ENCODE measurements at places on chromosomes 13 and 19.

DNA sequence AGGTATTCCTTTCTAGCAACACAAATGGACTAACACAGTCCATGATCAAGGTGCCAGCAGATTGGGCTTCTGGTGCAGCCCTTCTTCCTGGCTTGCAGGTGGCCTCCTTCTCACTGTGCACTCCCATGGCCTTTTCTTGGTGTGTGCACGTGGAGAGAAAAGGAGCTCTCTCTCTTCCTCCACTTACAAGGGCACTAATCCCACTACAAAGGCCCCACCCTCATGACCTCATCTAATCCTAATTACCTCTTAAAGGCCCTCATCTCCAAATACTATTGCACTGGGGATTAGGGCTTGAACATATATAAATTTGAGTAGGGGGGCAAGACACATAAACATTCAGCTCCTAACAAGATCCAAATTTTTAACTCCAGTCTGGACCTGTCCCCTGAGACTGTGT lies 19.7 kb upstream of the FARP1 start:
- no peak for ATAC-seq

GRCh38 chr19:3109491-3109890 lies 15.3 kb downstream of the GNA11 start:
- no peak for ATAC-seq

DNA sequence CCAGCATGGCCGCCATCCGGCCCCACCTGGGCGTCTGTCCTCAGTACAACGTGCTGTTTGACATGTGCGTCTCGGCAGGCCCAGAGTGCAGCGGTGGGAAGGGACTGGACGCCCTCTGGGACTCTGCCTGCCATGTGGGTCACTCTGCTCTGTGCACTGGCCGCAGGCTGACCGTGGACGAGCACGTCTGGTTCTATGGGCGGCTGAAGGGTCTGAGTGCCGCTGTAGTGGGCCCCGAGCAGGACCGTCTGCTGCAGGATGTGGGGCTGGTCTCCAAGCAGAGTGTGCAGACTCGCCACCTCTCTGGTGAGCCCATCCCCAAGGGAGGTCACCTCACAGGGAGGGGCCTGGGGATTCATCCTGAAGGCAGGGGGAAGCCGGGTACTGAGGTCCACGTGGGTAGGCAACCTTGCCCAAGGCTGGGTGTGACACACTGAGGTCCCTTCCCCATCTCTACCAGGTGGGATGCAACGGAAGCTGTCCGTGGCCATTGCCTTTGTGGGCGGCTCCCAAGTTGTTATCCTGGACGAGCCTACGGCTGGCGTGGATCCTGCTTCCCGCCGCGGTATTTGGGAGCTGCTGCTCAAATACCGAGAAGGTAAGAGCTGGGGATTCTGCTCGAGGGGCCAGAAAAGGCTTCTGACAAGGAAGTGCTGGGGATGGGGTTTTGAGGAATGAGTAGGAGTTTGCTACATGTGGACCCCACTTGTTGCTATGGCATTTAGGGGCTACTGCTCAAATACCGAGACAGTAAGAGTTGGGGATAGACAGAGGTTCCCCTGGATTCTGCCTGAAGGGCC lies 11.3 kb downstream of the ABCA7 start:
- no peak for ATAC-seq

- ATAC-seq, result no peak
Measured at GRCh38 chr19:28633319-28634018, 579.5 kb downstream of the UQCRFS1 start.

GRCh38 chr13:112947796-112948195 lies 21.2 kb upstream of the MCF2L start:
- ATAC-seq, result no peak

DNA sequence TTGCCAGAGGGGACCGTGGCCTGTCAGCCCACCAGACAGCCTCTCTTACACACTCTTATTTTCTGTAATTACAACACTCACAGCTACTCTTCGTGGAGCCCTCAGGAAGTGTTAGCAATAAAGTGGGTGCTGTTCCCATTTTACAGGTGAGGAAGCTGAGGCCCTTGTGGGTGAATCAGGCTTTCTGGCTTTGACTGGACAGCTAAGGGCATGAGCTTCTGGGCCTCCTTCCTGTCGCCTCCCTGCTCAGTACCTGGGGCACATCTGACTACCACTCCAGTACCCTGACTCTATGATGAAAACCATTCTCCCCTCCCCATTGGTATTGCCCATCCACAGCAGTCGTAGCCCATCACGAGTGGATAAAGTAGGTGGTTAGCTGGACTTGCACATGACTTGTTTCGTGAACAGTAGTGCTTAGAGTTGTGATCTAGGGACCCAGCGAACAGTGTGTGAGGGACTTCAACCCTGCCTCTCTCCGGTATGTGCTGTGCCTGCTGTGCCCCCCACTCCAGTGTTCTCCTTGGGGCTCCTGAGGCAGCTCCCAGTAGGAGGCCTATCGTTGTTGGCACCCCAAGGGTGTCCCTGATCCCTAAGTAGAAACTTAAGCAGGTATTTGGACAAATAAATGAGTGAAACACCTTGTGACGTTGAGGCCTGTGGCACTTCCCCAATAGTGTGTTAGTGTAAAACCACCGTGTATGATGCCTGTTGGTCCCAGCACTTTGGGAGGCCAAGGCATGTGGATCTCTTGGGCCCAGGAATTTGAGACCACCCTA lies 38.6 kb downstream of the GATAD2A start:
- ATAC-seq, result peak; percentile 67

DNA sequence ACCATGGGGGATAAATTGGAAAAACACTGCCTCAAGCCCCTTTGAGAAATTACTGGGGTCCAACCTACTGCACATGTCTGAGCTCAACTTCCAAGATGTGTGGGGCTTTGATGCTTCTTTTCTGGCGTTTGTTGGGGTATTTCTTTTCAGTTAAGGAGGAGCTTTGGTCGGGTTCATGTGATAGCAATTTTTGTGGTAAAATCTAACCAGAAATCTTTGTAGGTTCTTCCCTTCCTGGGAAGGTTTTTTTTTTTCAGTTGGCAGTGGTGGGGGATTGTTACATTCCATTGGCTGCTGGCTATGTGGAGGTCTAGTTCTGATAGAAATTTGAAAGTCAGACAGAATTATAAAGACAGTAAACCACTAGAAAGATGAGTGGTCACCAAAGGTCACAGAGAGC lies 327.8 kb downstream of the ATP8A2 start:
- ATAC-seq, result no peak

DNA sequence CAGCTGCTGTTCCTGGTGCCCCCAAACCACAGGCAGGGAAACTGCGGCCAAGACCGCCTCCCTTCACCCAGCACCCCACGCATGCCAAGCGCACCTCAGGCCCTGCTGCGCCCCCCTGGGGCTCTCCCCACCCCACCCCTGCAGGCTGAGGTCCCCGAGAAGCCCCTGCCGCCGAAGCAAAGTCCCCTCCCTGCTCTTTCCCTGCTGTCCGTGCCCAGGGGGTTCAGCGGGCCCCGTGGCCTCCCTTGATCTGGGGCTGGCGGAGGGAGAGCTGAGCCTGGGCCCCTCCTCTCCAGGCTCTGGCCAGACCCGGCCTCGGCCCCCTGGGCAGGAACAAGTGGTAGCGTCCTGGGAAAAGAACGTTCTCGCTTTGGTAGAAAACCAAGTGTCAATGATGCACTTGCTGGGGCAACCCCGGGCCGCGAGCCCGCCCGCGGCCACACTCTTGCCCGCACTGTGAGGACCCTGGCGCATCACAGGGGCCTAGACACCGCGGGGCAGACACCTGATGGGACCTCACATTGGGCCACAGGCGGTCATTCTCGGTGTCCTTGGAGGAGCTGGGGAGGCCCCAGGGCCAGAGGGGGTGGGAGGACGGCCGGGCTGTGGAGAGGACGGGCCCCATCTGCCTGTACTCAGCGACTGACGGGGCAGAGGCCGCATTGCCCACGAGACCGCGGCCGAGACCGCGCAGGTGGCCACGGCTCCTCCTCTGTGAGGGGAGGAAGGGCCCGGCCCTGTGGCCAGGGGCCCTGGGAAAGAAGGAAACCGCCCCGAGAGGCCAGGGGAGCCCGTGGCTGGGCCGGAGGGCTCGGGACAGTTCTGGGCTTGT lies 29.0 kb downstream of the GPX4 start:
- no peak for ATAC-seq

DNA sequence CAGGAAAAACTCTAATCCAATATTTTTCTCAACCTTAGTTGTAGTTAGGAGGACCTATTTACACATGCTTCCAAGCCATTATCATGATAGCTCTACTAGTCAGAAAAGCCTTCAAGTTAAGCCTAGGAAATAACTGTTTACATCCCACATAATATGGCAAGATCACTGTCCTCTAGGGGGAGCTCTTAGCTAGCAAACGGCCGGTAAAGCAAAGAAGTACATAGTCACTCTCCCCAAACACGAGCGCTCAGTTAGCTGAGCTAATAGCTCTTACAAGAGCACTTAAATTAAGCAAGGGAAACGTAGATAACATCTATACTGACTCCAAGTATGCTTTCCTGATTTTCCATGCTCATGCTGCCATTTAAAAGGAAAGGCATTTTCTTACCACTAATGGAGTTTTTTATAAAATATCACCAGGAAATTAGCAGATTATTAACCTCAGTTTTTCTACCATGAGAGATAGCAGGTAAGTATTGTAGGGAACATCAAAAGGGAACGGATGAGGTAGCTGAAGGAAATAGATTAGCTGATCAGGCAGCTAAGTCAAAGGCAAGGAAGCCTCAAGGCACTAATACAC lies 100.6 kb upstream of the PABPC3 start:
- ATAC-seq, result peak; percentile 76

- no peak for ATAC-seq
Measured at GRCh38 chr13:95834134-95834765, 157.3 kb downstream of the DNAJC3 start.

GRCh38 chr13:91398413-91399188 lies at the start of gene GPC5:
Gene GPC5 (plus strand): TSS chr13:91398621.
- peak; percentile 99 for ATAC-seq

GRCh38 chr19:23321953-23322549 lies 71.9 kb upstream of the ZNF724 start:
- no peak for ATAC-seq

- no peak for ATAC-seq
Measured at GRCh38 chr19:11437955-11438354, 2.5 kb downstream of the PRKCSH start.

DNA sequence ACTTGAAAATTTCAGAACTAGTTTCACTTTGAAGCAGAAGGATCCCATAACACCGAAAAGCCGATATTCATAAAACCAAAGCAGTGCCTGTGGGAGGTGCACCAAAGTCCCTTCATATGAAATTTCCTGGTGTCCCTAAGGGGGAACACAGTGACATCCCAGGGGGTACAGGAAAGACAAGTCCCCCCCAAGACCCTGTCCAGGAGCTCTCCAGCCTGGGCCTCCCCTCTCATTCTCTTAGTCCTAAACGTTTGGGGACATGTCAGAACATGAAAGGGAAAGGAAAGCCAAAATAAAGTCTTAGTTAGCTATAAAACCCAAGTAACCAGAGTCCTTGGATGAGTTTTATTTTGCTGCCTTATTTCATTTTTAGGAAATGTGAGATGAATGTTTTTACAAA lies 56.6 kb downstream of the MRPL57 start:
- no peak for ATAC-seq

DNA sequence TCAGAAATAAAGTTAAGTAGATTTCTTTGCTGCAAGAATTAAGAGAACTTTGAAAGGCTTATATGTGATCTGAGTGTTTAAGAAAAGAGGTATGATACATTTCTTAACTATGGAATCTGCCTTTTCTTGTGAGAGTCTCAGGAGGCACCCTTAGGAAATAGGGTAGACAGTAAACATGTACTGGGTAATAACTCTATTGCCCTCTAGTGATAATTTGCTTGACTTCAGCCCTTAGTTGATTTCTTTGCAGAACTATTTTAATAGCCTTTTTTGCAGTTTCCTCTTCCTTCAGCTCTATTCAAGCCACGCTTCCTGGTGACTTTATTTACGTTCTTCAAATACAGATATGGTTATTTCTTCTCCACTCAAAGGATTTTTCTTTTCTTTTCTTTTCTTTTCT lies 37.0 kb upstream of the CCNA1 start:
- no peak for ATAC-seq

- ATAC-seq, result peak; percentile 68
Measured at GRCh38 chr19:913080-913748, at the start of gene R3HDM4. Gene R3HDM4 (minus strand): TSS chr19:913219. CDS start chr19:913157, 62 bp downstream.

DNA sequence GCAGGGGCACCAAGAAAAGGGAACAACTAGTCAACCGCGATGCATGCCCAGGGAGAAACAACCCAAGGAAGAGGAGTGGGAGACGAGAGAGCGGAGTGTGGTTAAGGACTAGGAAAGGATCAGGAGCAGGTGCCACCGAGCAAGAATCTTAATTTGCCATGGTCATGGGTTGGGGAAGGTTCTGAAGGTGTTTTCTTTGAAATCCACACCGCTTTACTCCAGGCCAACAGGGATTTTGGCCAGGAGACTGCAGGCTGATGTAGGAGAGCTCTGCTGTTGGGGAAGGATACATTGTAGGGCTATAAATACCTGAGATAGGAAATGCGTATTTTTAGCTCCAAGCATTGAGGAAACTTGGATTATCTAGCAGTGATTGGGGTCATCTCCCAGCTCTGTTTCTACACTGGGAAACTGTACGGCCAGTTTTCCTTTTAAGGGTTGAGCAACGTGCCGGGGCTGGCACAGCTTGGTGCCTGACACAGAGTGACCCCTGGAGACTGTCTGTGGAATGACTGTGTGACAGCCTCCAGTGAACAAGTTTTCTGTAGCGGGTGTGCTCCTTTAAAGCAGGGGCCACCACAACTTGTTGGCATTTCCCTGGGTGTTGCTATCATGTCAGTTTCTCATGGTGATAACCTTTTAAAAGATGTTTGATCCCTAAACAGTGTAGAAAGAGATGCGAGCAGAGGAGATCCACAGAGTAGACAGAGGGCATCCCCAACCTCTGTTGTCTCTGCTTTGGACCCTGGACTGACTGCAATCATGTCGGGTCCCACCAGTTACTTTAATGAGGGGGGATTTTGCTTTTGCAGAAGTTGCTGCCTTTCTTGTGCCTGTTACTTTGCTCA lies 34.3 kb downstream of the ZNF536 start:
- no peak for ATAC-seq

DNA sequence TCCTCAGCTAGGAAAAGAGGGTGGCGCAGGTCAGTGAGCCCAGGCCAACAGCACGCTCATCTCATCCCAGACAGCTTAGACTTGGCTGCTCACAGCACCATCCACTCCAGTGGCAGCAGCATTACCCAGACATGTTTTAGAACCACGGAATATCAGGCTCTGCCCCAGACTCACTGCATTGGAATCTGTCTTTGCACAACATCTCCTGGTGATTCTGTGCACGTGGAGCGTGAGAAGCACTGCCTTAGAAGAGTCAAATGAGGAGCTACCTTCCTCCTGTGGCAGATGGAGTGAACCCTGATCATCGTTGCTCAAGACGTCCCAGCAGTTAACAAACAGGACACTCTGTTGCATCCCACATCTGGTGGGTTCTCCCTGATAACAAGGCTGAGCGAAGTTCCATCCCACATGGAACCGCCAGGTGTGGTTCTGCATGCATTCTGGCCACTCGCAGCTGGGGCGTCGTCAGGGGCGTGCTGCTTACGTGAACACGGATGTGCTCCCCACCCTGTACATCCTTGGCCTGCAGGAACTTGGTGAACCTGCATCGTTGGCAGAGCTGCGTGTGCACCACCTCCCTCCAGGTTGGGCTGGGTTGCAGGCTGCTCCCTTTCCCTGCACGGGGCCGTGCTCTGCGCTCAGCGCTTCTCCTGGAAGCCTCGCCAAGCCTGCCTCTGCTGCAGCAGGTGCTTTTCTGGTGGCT lies 25.2 kb upstream of the ATP11A start:
- ATAC-seq, result no peak
